Activated CD4-positive, alpha-beta T cell treated with anti-CD3 and anti-CD28 coated beads for 1 hour (primary cell): ENCODE measurements at places on chromosomes 16 and 17.

- DNase-seq, result no peak
Measured at GRCh38 chr17:9900784-9901183, 4.3 kb downstream of the RCVRN start.

GRCh38 chr16:89909777-89910716 is 8.6 kb upstream of the MC1R start:
- peak; percentile 56 for DNase-seq

DNA sequence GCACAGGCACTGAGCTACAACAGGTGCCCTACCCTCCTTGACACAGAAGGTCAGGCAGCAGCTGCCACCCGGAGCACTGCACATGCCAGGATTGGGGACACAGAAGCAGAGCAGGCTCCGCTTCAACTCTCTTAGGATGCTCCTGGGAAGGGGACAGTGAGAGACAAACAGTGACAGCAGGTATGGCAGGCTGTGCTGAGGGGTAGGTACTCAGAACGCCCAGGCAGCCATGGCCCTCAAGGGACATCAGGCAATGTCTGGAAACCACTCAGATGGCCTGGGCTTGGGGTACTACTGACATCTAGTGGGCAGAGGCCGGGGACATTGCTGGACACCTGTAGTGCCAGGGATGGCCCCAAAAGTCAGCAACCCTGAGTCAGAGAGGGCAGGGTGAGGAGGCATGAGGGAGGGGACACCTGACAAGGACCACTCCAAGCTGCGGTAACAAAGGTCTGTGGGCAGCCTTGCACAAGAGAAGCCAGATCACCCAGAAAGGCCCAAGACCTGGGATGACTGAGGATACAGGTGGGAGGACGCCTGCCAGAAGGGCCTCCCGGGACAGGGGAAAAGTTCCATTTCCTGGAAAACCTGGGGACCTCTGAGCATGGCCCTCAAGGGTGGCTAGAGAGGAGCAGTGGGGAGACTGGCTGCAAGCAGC is 21.2 kb downstream of the PEMT start:
- DNase-seq, result no peak

GRCh38 chr17:37564252-37564651 is 45.0 kb downstream of the SYNRG start:
- no peak for DNase-seq

- no peak for DNase-seq
Measured at GRCh38 chr16:81492311-81492761, 47.7 kb downstream of the CMIP start.

DNA sequence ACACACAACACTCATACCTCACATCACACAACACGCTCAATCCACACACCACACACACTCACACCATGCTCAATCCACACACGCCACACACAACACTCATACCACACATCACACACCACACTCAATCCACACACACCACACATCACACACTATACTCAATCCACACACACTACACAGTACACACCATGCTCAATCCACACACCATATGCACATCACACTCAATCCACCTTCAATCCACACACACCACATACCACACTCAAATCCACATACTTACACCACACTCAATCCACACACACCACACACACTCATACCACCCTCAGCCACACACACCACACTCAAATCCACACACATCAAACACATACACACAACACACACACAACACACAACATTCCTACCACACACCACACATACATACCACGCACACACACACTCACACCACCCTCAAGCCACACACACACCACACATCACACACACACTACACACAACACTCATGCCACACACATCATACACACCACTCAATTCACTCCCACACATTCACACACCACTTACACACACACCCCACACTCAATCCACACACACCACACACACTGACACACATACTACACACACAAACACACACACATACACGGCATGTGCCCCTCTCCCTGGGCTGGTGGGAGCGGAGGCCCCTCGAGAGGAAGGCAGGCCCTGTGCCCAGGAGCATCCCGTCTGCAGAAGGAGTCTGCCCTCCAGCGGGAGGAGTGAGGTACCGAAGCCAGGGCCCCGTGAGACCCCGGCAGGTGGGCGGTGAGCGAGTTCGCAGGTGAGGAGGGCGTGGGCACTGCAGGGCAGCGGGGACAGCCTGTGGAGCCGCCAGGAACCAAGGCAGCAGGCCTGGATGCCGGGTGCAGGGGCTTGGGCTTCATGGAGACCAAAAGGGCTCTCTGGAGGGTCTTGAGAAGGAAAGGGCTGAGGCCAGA is 33.1 kb upstream of the RPTOR start:
- no peak for DNase-seq

- no peak for DNase-seq
Measured at GRCh38 chr16:77789085-77790008, 983 bp downstream of the VAT1L start.
